Natural killer cell treated with Interleukin-12 subunit alpha and Interleukin-12 subunit beta and Interleukin-15 and Interleukin-18, amount 100 ng/mL, for 72 hours (primary cell): ENCODE measurements at places on chromosomes 6 and 20.

GRCh38 chr6:122079916-122080315, 319.5 kb upstream of the HSF2 start:
- no peak overlapping the region for H3K4me3 ChIP-seq
- H3K27me3 ChIP-seq: no peaks in the 10 kb centered on the region
- no peaks in the 10 kb centered on the region for H3K36me3 ChIP-seq
- H3K27ac ChIP-seq: no peak overlapping the region
- DNase-seq: no peak

- no peaks in the 10 kb centered on the region for H3K4me1 ChIP-seq
- H3K36me3 ChIP-seq: no peaks in the 10 kb centered on the region
- H3K4me3 ChIP-seq: no peak overlapping the region
These were observed 677.3 kb upstream of the AGPAT4 start for GRCh38 chr6:161951126-161951525.

DNA sequence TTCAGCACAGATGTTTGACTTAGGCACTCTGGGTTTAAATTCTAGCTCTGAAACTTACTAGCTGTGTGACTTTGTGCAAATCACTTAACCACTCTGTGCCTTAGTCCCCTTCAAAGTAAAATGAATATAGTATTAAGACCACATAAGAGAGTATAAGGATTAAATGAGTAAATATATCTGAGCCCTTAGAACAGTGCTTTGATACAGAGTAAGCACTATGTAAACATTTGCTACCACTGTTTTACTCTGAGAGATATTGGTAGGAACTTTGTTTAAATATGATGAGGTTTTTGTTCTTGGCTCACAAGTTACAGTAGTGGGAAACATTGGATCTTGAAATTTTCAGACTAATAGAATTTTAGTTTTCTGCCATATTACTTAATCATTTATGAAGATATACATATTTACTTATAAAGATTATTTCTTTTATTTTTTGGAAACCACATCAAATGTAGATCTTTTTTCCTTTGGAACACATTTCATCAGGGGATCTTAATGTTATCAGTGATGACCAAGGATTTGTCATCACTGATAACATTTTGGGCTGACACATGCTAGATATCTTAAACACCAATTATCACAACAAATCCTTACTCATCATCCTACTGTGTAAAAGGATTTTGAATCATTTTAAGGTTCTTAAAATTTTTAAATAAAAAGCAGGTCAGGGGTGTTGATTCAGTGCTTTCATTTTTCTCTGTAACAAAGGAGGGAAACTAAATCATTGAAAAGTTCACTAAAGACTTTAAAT, 226.2 kb downstream of the EYA4 start:
- no peak overlapping the region for H3K27ac ChIP-seq
- H3K36me3 ChIP-seq: no peaks in the 10 kb centered on the region
- H3K27me3 ChIP-seq: no peaks in the 10 kb centered on the region
- no peak for DNase-seq

- H3K4me3 ChIP-seq: no peak overlapping the region
- H3K4me1 ChIP-seq: no peaks in the 10 kb centered on the region
- no peak overlapping the region for H3K27ac ChIP-seq
These were observed 197.0 kb upstream of the RNF217 start for GRCh38 chr6:124765280-124765679.

- H3K27ac ChIP-seq: no peak overlapping the region
- no peak for DNase-seq
- H3K4me1 ChIP-seq: peaks cover 3% of the 10 kb centered on the region
- H3K27me3 ChIP-seq: no peaks in the 10 kb centered on the region
- H3K4me3 ChIP-seq: no peak overlapping the region
These were observed 360.1 kb downstream of the HDGFL1 start for GRCh38 chr6:22929311-22929985.

- peaks cover 73% of the 10 kb centered on the region for H3K4me1 ChIP-seq
- H3K36me3 ChIP-seq: peaks cover 38% of the 10 kb centered on the region
- DNase-seq: no peak
These were observed 119.2 kb downstream of the NFATC2 start for GRCh38 chr20:51423290-51423667.

DNA sequence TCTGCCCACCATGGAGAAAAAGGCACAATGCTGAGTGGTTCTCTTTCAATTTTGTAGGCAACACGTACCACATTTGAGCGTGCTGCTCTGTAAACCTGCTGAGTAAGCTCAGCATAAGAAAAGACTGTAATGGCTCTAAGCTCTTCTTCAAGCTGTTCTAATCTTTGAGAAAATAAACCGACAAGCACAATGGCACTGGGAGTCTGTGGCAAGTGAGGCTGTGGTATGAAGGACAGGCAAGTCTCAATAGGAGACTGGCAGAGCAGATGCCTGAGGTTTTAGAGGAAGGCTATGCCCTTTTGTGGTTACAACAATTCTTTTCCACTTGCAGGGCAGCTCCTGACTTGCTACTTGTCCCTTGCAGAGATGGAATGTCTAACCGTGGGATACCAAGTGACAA, 136.7 kb upstream of the EXOC2 start:
- H3K27ac ChIP-seq: no peak overlapping the region
- no peak overlapping the region for H3K4me3 ChIP-seq
- no peak for DNase-seq
- no peaks in the 10 kb centered on the region for H3K4me1 ChIP-seq

GRCh38 chr6:125140808-125141207, 12.8 kb upstream of the TPD52L1 start:
- DNase-seq: no peak
- H3K4me1 ChIP-seq: no peaks in the 10 kb centered on the region
- no peak overlapping the region for H3K4me3 ChIP-seq
- H3K36me3 ChIP-seq: no peaks in the 10 kb centered on the region
- no peak overlapping the region for H3K27ac ChIP-seq

DNA sequence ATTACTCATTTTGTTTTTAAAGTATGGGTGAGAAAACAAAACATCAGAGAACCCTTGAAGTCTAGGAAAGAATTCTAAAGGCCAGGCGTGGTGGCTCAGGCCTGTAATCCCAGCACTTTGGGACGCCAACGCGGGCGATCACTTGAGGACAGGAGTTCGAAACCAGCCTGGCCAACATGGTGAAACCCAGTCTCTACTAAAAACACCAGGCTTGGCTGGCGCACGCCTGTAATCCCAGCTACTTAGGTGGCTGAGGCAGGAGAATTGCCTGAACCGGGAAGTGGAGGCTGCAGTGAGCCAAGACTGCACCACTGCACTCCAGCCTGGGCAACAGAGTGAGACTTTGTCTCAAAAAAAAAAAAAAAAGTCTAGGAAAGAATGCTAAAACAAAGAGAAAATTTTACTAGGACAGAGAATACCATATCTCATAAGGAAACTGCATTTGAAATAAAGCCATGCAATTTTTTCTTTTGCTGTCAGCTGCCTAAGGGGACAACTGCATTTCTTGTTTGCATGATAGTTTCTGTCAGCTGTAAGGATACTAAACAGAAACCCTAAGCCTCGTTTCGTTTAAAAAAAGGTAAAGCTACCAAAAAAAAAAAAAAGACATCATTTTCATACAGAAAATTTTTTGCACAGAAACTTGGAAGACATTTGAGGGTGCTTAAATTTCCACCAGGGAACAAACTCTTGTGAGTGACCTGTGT, 32.1 kb downstream of the SMLR1 start:
- H3K27me3 ChIP-seq: no peaks in the 10 kb centered on the region
- H3K27ac ChIP-seq: no peak overlapping the region
- H3K4me1 ChIP-seq: no peaks in the 10 kb centered on the region
- no peak for DNase-seq
- H3K36me3 ChIP-seq: no peaks in the 10 kb centered on the region
